Kidney capillary endothelial cell (primary cell): ENCODE measurements at places on chromosomes 3 and 15.

DNA sequence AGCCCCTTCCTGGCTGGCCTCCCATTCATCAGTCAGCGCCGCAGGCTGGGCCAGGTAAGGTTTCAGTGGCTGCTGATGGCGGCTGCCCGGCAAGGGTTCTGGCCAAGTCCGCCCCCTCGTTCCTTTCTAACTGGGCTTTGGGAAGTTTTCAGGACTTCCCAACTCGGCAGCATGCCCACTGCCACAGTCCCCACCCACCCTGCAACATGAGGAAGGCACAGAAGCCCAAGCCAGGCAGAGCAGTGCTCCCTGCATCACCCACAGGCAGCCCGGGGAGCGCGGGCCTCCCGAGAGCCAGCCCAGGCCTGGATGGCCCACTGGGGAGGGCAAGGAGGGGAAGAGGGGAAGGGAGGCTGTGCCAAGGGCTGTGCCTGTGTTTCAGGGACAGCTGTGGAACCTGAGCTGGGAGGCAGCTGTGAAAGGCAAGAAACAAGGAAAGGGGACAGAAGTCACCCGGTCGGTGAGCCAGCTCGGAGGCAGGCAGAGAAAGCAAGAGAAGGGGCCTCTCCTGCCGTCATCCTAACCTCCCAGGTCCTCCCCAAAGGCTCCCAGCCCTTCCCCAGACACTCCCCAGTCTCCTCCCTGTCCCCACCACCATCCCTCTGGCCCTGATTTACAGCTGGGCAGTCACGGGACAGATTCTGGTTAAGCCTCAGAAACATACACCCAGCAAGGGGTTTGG, 73.9 kb downstream of the CPN2 start:
- no peak for DNase-seq

- DNase-seq, result no peak
Measured at GRCh38 chr3:127215714-127216414, 22.9 kb downstream of the PRR23E start.

GRCh38 chr3:8485141-8485870, 16.3 kb upstream of the LMCD1 start:
- no peak for DNase-seq

GRCh38 chr15:23687143-23687470, at the start of gene NDN:
Gene NDN, minus strand, starts transcription at chr15:23687305. Its CDS starts 88 bp downstream, at chr15:23687217.
- DNase-seq, result peak; percentile 39

GRCh38 chr3:151852074-151852811, 21.2 kb upstream of the SUCNR1 start:
- DNase-seq, result no peak

- no peak for DNase-seq
Measured at GRCh38 chr3:69113536-69113935, 8.9 kb downstream of the LMOD3 start.

- DNase-seq, result no peak
Measured at GRCh38 chr15:98580572-98580971, 67.8 kb upstream of the IGF1R start.

DNA sequence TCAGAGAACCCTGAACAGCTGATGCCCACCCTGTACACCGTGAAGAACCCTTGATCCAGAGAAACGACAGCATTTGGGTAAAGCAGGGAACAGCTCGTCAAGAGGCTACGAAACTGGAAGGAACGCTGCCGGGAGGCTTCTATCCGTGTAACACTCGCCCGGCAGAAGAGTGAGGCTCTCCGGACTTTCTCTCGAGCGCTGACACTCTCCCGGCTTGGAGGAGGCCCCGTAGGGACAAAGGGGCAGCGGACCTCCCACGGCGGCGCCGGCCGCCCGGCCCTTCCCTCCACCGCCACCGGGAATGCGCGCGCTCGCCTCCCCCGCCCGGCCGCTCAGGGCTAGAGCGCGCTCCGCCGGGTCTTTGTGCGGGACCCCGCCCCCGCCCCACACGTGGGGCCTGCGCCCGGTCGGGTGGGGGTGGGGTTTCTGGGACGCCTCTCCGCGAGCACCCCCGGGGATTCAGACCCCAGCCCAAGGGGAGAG, 1.7 kb downstream of the HYAL2 start:
- DNase-seq, result no peak

DNA sequence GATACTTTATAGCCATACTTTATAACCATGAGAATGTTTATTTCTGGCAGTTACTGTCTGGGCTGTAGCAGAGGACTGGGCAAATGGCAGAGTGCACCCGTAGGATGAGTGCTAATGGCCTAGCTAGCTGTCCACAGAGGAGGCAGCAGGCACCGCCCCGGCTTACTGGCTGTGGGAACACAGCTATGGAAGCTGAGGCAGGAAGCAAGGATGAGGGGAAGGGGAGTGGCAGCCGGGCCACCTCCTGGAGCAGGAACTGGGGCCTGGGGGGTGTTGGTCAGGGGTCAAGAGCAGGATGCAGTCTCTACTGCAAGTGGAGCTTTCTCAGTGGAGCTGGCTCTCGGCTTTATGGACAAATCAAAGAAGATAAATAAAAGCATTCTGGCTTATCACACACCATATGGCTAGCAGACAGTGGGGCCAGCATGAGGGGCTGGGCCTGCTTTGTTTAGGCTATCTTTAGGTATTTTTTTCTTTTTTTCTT, 316.8 kb upstream of the CTDSPL start:
- no peak for DNase-seq

GRCh38 chr15:48121849-48122248, 1.1 kb downstream of the SLC24A5 start:
- DNase-seq, result no peak

DNA sequence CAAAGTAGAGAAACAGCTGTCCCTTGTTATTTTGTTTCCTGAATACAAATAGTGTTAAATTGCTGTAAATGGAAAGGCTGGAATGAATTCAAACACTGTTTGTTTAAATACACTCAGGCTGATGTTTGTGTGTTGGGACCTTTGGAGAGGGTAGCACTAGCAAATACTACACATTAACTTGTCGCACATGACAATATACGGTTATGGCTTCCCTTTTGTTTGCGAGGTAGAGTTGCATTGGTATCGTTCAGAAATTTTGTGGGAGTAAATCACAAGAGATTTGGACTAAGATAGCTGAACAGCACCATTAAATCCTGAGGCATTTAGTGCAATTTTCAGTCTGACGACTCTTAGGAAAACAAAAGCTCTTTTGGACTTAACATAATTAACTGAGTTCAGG, 213.0 kb upstream of the ROBO2 start:
- DNase-seq, result no peak

DNA sequence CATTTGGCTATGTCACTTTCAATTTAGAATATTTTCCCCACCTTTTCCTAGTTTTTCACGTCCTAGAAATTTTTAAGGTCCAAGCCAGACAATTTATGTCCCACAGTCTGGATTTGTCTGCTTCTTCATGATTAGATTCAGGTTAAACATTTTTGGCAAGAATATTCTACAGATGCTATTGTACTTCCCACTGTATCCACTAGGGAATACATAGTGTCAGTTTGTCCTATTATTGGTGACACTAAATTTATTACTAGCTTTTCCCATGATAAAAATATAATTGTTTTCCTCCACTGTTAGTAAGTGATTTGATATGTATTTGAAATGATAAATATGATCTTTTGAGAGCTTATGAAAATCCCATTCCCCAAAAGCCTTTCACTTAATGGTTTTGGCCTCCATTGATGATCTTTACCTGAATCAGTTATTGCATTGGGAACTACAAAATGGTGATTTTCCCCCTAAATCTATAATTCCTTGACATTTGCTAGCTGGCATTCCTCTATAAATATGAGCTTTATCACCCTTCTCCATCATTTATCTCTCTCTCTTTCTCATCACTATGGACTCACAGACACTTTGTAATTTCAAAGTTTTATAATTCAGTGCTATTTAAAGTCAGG, 8.3 kb downstream of the ARL14 start:
- DNase-seq, result no peak

DNA sequence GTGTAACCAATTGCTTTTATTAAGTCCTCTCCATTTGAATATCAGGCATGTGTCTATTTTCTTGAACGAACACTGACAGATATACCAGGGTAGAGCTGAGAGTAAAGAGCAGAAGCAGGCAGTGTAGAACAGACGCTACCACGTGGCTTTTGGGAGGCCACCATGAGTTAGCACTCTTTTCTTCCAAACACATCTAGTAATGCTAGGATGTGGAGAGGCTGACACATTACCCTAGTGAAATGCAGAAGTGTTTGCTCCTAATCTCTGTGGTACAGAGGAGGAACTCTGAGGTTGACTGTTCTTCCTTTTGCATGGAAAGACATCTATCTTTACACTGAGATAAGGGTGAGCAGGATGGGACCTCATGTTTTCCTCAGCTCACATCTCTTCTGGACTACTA, 216.3 kb downstream of the SATB1 start:
- no peak for DNase-seq

DNA sequence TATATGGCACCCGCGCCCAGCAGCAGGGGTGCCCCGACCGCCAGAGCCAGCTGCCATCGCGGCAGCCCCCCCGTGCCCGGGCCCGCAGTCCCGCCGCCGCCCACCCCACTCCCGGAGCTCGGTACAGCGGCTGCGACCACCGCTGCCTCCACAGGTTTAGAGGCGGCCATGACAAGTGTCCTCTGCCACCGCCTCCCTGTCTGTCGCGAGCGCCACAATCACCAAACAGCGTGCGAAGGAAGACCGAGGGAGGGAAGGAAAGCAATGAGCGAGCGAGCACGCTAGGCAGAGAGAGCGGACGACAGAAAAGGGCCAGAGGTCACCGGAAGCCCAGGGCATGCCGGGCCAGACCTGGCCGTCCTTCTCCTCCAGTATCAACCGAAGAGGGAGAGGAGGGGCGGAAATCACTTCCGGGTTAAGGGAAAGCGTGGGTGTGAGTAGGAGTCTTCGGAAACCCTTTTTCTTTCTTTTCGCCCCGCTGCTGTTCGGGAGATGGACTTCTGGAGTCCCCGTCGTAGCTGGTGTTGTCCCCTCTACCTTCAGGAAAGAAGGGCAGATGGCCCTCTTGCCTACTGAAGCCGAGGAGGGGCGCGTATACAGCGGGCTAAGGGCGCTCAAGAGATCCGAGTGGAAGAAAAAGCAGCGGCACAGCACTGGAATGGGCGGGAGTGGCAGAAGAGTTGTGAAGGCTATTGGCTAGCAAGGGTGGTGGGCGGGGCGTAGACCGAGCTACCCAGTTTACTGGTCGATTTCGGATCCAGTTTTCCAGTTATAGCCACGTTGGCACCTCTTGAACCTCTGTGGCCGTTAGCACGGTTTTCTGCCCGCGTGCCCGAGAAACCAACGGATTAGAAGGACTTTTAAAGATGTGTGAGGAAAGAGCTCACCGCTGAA, at the start of the genes LNP1 and TOMM70:
LNP1 (plus strand) TSS at position 760 of the 894 bp plus-strand sequence. CDS start 28,191 bp downstream, outside the sequence.
TOMM70 (minus strand) TSS at position 310 of the 894 bp plus-strand sequence; CDS start at position 170, 140 bp downstream.
- peak; percentile 93 for DNase-seq

DNA sequence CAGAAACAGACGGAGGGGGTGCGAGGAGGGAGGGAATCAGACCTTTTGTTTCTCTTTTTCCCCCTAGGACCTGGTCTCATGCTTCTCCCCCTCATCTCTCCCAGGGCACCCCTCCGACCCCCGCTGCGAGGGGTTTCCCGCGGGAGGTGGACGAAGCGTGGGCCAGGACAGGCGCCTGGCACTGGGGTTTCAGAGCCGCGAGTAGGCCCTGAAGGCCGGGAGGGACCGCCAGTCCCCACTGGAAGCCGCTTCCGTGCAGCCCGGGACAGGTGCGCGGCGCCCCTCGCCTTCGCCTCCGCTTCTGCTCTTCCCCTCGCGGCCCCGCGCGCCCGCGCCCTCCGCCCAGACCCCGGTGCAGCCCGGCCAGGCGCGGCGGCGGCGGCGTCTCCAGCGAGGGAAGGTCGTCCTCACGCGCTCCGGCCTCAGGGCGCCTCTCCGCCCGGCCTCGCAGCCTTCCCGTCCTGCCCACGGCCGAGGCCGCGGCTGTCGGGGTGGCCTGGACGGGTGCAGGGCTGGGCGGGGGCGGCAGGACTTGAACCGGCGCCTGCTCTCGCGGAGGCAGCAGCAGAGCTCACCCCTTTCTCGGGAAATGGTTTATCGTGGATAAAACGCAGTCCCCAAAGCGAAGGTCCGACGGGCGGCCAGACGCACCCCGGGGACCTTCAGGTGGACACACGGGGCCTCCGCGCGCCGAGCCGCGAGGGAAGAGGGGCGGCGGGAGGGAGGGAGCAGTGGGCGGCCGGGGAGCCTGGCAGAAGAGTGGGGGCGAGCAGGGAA, 31.5 kb upstream of the ADAMTS17 start:
- no peak for DNase-seq

GRCh38 chr15:65049418-65049840, 4.2 kb downstream of the SLC51B start:
- peak; percentile 83 for DNase-seq

- DNase-seq, result no peak
Measured at GRCh38 chr3:94291686-94292085, 228.8 kb downstream of the NSUN3 start.

DNA sequence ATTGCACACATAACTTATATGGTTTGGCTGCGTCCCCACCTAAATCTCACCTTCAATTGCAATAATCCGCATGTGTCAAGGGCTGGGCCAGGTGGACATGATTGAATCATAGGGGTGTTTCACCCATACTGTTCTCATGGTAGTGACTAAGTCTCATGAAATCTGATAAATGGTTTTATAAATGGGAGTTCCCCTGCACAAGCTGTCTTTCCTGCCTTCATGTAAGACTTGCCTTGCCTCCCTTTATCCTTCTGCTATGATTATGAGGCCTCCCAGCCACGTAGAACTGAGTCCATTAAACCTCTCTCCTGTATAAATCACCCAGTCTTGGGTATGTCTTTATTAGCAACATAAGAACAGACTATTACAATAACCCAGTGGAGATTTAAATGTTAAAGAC, 653.9 kb downstream of the ROBO1 start:
- no peak for DNase-seq

GRCh38 chr15:71730277-71731144, 79.8 kb upstream of the NR2E3 start:
- DNase-seq, result peak; percentile 72

DNA sequence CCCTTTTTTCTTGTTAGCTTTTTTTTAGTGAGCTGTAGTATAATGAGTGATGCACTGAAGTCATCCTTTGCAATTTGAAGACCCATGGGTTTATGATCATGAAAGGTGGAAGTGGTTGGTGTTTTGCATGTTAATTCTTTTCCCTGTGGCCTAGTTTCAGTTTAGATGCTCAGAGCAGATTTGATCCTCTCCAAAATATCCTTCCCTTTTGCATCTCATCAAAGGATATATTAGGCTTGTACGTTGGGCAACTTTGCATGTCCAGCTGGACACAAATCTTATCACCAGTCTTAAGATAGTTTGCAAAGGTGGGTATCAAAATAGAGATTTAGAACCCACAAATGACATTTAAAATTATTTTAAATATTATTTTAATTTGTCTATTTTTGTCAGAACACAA, 72.7 kb downstream of the MYRIP start:
- no peak for DNase-seq

DNA sequence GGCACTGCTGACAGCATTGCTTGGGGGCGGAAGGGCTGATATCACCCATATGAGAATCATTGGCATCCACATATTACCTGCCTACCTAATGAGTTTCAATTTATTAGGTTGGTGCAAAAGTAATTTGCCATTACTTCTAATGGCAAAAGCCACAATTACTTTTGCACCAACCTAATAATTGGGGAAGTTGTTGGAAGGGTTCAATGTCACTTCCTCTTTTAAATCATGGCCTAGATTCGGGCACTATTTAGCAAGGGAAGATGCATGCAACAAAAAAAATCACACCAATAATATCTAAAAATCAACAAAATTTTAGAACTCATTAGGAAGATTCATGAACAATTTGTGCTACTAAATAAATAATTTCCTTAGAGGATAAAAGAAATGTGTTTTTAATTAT, 56.0 kb upstream of the AGTR1 start:
- no peak for DNase-seq
